ENCODE measurements at places on chromosomes 5 and 9.

DNA sequence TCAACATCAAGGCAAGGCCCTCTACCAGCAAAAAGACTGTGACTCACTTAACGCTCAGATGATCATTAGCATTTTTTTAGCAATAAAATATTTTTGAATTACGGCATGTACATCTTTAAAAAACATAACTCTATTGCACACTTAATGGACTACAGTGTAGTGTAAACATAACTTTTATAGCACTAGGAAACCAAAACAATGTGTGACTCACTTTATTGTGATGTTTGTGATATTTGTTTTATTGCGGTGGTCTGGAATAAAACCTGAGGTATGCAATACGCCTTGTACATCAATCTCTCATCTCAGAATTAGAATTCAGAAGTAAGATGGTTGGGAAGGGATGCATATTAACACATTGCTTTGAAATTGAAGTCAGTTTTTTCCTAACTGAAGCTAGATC lies 106.9 kb upstream of the PTCH1 start:
- DNase-seq = no peak

GRCh38 chr5:93890657-93891056 lies 149.3 kb upstream of the POU5F2 start:
- no peak for DNase-seq

GRCh38 chr9:101028346-101029314 lies at the start of gene PLPPR1:
PLPPR1 (plus strand) TSS chr9:101028727.
- DNase-seq = no peak

DNA sequence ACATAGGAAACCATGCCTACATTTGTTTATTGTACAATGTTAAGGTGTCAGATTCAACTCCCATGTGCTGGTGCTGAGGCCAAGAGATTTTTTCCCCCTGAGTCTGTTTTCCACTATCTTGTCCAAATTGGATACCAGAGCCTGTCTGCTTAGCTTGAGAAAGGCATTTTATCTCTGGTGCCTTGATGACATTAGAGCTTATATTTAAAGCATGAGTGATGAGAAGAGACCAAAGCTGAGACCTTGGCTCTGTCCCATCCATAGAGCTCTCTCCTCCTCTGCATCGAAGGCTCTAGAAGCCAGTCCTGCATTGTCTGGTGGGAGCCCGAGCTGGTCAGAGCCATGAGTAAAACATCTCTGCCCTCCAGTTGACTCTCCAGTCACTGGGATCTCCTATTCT lies 10.4 kb upstream of the PPP2CA start:
- no peak for DNase-seq

- no peak for DNase-seq
Observed at GRCh38 chr5:90055831-90056328, 353.7 kb downstream of the CETN3 start.

- DNase-seq = no peak
Observed at GRCh38 chr9:128080206-128080605, 12.2 kb downstream of the SLC25A25 start.

GRCh38 chr9:129701549-129701948 lies 36.1 kb downstream of the PRRX2 start:
- no peak for DNase-seq

DNA sequence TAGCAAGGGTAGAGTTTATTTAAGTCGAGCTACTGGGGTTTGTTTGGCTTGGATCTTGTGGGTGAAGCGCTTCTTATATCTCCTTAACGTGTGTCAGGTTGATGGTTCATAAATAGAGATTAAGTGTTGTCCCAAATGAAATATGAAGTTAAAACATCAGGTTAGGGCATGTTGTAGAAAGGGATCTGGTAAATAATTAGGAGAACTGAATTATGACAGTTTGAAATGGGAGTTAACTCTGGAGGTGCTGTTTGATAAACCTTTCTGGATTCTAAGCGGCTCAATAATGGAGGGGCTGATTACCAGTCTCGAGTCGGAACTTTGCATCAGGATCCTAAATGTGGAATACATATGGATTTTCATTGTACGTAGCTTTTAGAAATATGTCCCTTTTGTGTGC lies 717.0 kb upstream of the WWC1 start:
- DNase-seq = no peak

Data from activated T-helper 1 cell treated with Interleukin-2 at 50 U/mL for 16 hours (primary cell).